ENCODE measurements at places on chromosomes 6 and 20.

GRCh38 chr6:119965008-119965407 lies 615.4 kb upstream of the MAN1A1 start:
- no peak for DNase-seq

DNA sequence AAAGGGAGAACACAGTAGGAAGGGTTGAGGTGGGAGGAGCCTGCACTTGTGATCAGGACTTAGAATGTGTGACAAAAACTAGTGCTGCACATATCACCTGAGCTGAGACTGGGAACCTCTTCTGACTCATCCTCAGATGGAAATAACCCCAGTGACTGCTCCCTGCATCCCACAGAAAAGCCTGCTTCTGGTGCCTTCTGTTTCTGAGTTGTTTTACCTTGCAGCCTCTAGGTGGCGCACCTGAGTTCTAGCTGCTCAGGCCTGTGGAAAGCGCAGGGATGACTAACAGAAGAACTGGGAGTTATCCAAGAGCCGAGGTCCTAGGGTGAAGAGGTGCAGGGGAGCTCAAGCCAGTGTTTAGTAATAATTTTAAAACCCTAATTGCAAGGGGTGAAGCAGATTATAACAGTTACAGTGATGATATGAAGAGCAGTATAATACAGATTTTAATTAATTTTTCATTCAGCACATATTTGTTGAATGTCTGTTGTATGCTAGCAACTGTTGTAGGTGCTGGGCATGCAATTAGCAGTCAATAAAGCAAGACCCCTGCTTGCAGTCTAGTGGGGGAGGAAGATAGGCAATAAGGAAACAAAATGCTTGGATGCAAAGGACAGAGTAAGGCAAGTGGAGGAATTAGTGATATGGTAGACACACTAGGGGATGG lies 302.5 kb downstream of the DHX35 start:
- no peak for DNase-seq

- no peak for DNase-seq
Observed at GRCh38 chr6:54286141-54286540, 22.1 kb upstream of the TINAG start.

DNA sequence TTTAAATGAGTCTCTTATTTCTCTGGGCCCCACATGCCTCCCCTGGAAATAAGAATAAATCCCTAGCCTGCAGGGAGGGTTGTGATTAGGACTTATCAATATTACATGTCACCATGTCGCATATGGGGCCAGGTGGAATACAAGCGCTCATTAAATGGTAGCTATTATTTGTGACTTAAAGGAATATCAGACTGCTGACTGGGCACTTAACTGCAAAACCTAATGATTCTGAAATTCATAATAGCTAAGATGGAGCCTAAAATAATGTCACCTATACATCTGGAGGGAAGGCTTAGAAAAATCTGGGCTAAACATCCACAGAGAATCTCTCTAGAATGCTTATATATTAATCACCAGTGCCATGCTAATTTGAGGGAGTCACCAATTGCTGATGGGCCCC lies 106.5 kb downstream of the LRFN2 start:
- DNase-seq = no peak

DNA sequence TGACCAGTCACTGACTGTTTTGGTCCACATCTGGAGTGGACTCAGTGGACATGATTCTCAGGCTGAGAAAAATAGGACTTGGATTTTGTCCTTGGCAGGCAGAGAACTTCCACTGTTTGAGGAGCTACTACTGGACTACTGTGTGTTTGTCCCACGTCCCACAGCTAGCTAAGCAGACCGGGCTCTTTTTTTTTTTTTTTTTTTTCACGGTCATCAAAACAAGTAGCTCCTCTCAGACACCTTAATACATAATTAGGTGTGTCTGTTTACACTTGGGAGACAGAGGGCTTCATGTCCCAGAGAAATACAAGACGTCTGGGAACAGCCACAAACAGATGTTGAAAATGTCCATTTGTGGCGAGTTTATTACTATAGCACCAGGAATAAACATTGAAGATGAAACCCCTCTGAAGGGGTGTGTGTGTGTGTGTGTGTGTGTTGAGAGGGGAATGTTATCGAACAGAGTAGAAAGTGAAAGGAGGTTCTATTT lies 155.0 kb upstream of the SUPT3H start:
- DNase-seq = no peak

GRCh38 chr20:37643400-37643799 lies 50.4 kb upstream of the CTNNBL1 start:
- DNase-seq = no peak

- no peak for DNase-seq
Observed at GRCh38 chr6:126039284-126039683, 52.9 kb downstream of the TRMT11 start.

DNA sequence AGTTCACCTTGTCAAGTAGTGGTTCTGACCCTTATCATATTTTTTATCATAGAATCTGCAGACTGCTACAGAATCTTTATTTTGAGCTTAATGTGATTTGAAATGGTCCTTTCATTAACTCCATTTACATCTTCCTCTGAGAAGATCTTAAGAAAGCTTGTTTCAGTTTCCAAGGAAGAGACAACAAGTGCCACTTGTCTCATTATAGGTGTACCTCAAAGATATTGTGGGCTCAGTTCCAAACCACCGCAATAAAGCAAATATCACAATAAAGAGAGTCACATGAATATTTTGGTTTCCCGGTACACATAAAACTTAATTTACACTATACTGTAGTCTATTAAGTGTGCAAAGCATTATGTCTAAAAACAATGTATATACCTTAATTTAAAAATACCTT lies 66.4 kb upstream of the ATXN1 start:
- DNase-seq = no peak

- no peak for DNase-seq
Observed at GRCh38 chr20:50471231-50471630, 39.0 kb upstream of the PTPN1 start.

DNA sequence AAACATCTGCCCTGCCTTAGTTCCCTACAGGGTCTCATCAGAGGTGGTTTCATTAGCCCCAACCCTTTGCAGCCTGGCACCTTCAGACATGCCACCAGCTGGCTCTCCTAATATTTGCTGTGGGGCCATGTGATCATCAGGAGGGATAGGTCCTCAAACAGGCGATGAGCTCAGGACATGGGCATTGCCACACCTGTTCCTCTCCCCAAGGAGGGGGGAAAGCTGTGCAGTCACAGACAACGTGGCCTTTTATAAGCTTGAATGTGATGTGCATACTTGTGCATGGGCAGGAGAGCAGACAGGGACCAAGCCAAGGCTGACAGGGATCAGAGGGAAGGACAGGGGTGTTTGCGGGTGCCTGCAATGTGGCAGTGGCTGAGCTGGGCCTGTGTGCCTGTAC lies 78.8 kb upstream of the ZNFX1 start:
- no peak for DNase-seq

GRCh38 chr6:37761554-37762271 lies 57.8 kb upstream of the ZFAND3 start:
- DNase-seq = no peak

DNA sequence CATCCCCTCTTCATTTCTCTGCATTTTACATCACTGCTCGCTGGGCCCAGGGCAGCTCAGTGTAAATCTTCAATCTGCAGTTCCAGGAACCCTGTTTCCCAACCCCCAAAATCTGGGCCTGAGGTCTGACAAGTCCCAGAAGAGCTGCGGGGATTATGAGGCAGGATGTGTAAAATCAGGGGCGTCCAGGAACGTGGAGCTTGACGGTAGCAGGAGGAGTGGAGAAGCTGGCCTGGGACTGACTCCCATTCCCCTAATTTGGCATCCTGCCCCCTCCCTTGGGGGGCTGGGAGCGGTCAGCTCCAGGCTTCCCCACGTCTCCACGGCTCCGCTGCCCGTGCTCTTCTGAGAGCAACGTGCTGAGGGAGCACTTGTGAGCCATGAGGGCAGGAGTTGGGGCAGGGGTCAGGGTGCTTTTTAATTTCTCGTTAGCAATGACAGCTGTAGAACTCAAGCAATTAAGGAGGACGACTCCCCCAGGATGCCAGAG lies 23.4 kb upstream of the VEGFA start:
- DNase-seq = no peak

GRCh38 chr20:51473771-51474170 lies 68.7 kb downstream of the NFATC2 start:
- DNase-seq = no peak

DNA sequence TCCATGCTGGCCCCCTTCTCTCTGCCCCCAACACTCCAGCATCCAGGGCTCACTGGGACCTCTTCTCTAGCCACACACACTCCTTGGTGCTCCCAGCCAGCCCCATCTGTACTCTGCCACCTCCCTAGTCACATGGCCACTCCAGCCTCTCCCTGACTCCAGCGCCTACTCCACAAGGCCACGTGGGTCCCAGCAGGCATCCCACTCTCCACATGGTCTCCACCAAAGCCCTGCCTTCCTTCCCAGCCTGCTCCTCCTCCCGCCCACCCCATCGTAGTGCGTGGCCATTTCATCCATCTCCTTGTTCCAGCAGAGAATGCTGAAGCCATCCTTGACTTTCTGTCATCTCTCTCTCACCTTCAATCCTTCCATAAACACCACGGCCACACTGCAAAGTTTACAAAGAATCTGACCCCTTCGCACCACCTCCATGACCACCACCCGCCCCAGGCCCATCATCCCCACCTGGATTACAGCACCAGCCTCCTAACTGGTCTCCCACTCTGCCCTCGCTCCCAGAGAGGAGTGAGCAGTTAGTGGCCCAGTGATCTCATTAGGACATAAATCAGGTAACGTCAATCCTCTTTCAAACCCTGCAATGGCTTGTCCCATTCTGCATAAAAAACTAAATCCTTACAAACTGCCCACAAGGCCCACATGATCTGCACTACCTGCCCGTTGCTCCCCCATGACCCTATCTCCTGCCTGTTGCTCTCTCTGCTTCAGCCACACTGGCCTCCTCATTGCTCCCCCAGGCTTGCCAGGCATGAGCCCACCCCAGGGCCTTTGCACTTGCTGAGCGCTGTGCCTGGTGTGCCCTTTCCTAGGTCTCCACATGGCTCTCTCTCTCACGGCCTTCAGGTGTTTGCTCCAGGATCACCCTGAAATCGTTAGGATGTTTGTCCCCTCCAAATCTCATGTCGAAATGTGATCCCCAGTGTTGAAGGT lies 96.2 kb downstream of the GRM4 start:
- no peak for DNase-seq

DNA sequence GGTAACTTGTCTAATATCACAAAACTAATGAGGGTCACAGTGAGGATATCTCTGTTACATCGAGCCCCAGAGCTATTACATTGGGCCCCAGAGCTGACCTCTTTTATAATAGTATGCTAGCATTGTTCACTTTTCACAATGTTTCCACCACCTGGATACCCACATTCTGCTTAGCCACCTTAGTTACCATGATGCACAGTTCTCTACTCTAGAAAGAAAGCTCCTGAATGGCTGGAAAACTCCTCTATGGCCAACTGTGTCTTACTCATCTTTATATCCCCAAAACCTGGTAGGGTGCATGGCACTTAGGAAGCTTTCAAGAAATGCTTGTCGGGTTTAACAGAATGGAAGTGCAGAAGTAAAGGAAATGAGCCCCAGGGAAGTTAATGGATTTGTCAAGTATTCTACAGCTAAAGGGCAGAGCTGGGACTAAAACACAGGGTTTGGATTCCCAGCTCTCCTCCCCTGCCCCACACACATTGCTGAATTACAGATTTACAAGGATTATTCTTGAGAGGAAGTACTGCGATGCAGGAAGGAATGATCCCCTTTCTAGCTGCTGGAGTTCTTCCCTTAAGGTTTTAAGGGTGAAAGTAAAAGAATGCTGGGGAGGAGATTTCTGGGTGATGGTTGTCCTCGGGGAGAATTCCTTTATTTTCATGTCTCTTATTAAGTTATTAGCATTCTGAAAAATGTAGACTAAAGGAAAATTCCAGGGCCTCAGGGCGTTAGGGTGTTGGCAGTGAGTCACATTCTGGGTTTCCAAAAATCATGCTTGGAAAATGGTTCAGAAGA lies 16.1 kb upstream of the HINT3 start:
- no peak for DNase-seq

- no peak for DNase-seq
Observed at GRCh38 chr6:142031035-142031434, 101.7 kb upstream of the GJE1 start.

- no peak for DNase-seq
Observed at GRCh38 chr6:43273707-43274106, 24.4 kb upstream of the SLC22A7 start.

DNA sequence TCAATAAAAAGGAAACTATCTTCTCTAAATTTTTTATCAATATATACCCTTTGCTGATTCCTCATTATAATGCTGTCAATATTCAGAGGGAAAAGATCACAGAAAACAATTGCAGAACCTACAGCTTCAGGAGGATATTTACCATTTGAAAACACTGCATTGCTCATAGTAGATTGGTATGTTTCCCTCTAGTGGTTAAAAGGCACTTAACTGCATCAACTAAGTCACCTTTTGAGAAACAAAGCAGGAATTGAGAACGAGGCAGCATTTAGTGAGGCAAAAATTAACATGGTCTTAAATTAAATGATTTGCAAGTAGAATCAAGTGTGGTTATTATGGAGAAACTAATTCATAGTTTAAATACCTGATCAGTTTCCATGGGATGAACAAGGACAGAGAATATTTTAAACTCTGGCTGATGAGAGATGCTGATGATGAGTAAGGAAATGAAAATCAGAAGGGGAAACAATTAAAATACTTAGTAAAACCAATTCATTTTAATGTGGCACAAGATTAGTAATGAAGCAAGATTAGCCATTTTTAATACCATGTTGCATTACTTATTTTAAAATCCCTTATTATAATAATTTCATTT lies 642.1 kb downstream of the EPHA7 start:
- DNase-seq = peak; percentile 56

DNA sequence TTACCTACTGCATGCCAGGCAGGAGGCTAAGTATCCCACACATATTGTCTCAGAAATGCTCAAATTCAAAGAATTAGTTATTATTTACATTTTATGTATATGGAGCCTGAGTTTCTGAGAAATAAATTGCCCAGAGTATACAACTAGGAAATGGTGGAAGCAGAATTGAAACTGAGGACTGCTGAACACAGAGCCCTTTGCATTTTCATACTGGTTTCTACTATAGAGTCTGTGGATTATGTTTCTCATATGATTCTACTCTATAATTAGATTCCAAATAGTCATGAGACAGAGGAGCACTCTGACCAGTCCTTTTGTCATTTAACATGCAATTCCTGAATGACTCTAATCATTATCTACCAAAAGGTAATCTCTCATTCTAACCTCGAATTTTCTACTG lies 254.3 kb downstream of the LMBRD1 start:
- DNase-seq = no peak

GRCh38 chr20:45300961-45301360 lies 5.7 kb upstream of the RBPJL start:
- DNase-seq = no peak

GRCh38 chr6:8743170-8743745 lies 307.9 kb upstream of the SLC35B3 start:
- DNase-seq = no peak

GRCh38 chr20:50359607-50360217 lies 150.5 kb upstream of the PTPN1 start:
- DNase-seq = no peak
